CD4-positive, CD25-positive, alpha-beta regulatory T cell (primary cell): ENCODE measurements at places on chromosomes 3 and 15. TPM values are rescaled to one million over a fixed set of nuclear protein-coding genes. Genes with fewer than 3 reads are reported as not detected.

DNA sequence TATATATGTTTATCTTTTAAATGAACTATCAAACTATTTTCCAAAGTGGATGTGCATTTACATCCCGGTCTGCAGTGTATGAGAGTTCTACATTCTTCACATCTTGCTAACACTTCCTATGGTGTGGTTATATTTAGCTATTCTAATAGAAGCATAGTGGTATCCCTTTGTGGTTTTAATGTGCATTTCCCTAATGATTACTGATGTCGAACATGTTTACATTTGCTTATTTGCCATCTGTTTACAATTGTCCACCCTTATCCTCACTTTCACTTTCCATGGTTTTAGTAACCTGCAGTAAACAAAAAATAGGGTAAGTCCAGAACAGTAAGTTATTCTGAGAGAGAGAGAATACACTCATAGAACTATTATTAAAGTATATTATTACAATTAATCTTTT lies 360.5 kb upstream of the NAALADL2 start:
- DNase-seq = no peak

DNA sequence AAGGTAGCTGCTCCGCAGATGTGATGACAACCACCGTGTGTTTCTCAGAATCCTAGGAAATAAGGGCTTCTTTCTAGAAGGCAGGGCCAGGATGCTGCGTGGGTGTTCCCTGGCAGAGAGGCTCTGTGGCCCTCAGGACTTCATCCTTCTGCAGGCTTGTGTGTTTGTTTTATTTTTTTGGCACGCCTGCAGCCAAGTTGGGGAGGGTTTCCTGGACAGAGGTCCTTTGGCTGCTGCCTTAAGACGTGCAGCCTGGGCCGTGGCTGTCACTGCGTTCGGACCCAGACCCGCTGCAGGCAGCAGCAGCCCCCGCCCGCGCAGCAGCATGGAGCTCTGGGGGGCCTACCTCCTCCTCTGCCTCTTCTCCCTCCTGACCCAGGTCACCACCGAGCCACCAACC lies at the start of gene CLEC3B:
CLEC3B (plus strand) TSS at position 266 of the 400 bp plus-strand sequence; CDS start at position 326, 60 bp downstream.
- no peak for DNase-seq

DNA sequence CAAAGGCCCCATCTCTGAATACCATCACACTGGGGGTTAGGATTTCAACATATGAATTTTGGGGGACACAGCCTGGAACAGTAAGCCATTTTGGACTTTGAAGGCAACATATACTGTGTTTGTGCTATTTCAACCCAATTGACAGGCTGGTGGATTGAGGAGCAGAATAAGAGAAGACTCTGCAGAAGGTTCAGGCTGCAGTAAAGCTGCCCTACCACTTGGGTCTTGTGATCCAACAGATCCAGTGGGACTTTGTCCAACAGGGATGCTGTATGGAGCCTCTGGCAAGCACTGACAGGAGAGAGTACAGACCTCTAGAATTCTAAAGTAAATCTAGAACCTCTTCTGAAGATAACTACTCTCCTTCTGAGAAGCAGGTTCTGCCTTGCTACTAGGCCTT lies 1.1 kb upstream of the BCL2L10 start:
- DNase-seq = no peak

The MYLK gene
- 2.9 TPM for total RNA-seq

The TEX55 gene
- total RNA-seq = not detected
